ENCODE measurements at places on chromosomes 11 and 22. TPM values are rescaled to one million over a fixed set of nuclear protein-coding genes. Genes with fewer than 3 reads are reported as not detected.
A peak's percentile ranks its signal among the peaks of the same experiment; 100 is the strongest.

- no peak overlapping the region for H3K27ac ChIP-seq
- no peak for DNase-seq
- no peaks in the 10 kb centered on the region for H3K36me3 ChIP-seq
- no peak overlapping the region for H3K4me3 ChIP-seq
- peaks cover 4% of the 10 kb centered on the region for H3K27me3 ChIP-seq
Observed at GRCh38 chr22:27705408-27706080, 96.0 kb downstream of the MN1 start.

DNA sequence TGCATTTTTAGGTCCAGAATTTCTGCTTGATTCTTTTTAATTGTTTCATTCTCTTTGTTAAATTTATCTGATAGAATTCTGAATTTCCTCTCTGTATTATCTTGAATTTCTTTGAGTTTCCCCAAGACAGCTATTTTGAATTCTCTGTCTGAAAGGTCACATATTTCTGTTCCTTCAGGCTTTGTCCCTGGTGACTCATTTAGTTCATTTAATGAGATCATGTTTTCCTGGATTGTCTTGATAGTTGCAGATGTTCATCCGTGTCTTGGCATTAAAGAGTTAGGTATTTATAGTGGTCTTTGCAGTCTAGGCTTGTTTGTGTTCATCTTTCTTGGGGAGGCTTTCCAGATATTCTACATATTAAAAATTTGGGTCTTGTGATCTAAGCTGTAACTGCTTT lies 694.8 kb upstream of the CCDC179 start:
- no peak for DNase-seq
- no peaks in the 10 kb centered on the region for H3K27me3 ChIP-seq
- H3K27ac ChIP-seq = no peak overlapping the region
- H3K36me3 ChIP-seq = no peaks in the 10 kb centered on the region

DNA sequence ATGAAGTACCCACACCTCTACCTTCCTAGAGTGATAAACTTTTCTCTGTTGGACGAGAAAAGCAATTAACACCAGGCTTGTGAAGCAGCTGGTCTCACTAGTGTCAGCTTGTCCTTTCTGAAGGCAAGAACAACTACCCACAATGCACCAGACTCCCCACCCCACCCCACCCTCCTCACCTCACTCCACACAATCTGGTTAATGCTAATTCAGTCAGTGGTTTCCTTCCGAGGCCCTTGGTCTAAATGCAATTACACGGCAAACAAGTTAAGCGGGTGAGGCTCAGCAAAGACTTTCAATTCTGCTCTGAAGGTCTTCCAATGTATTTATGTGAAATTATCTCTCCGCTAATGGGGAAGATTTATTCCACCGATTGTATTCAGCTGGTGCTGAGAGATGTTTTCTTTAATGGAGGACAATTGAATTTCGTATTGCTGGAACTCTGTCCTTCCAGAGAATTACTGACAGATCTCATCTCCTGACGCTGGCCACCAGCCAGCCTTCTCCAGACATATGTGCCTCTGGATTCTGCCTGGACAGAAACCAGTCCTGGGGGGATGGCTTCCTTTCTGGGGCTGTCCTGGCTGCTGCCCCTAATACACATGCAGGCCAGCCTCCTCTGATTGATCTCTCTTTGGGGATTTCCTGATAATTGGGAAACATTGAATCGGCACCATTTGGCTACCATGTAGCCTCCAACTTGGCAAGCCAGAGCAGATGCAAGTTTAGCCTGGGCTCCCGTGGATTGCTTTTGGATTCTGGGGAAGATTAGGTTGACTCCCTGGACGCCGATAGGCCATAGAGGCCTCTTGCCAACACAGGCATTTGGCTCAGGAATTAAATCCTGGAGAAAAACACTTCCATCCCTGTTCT lies 165.8 kb upstream of the NARS2 start:
- no peaks in the 10 kb centered on the region for H3K4me1 ChIP-seq
- H3K27ac ChIP-seq = no peak overlapping the region
- no peaks in the 10 kb centered on the region for H3K36me3 ChIP-seq
- H3K4me3 ChIP-seq = no peak overlapping the region

GRCh38 chr11:117271208-117271607 lies 19.9 kb upstream of the BACE1-AS start:
- no peak overlapping the region for H3K27ac ChIP-seq
- no peak for DNase-seq
- H3K4me3 ChIP-seq = no peak overlapping the region
- H3K27me3 ChIP-seq = no peaks in the 10 kb centered on the region
- H3K4me1 ChIP-seq = peaks cover 25% of the 10 kb centered on the region

DNA sequence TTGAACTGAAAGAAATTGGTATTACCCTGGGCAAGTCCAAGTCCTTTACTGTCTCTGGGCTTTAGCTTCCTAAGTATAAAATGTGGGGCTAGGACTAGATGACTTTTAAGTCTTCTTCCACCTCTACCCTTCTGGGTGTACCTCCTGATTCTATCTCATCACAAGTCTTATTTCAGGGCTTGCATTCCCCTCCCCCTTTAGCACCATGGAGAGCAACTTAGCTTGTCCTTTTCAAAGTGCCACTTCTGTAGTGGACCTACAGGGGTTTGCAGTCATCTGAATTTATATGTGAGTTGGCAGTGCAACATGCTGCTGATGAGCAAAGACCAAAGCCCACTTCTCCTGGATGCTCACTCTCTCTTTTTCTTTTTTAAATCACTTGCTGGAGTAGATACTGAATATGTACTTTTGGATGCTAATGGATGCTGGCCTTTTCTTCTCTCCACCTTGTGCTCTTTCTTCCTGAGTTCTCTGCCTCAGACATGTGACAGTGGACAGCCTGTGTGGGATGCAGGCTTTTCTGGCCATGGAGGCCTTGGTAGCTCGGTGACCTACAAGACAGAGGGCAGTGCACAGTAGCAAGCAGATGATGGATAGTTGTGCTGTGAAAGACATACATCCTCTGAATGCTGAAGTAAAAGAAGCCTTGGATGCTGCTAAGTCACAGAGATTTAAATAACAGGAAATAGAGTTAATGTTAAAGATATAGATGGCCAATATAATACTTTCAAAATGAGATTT lies 185.0 kb downstream of the NELL1 start:
- no peak for DNase-seq
- H3K4me3 ChIP-seq = no peak overlapping the region
- H3K27me3 ChIP-seq = no peaks in the 10 kb centered on the region
- no peaks in the 10 kb centered on the region for H3K4me1 ChIP-seq
- H3K36me3 ChIP-seq = no peaks in the 10 kb centered on the region

DNA sequence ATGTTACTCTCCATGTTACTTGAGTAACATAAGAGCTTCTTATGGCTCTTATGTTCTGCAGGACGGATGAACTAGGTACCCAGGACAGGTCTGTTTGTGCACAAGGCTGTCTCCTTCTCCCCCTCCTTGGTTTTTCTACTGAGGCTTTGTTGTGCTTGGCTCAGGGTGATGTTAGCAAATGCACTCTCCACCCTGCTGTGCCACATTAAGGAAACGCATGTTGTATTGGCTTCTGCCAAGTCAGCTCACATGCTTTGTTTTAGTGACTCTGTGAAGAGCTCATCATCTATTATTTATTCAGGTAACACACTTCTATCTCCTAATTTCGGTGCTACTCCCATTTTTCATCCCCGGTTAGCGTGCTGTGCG lies 108.3 kb downstream of the PTPRJ start:
- no peak for DNase-seq
- H3K27ac ChIP-seq = no peak overlapping the region
- no peak overlapping the region for H3K4me3 ChIP-seq
- no peaks in the 10 kb centered on the region for H3K27me3 ChIP-seq
- peaks cover 7% of the 10 kb centered on the region for H3K36me3 ChIP-seq

GRCh38 chr22:48506506-48507145 lies 1321.0 kb downstream of the BRD1 start:
- H3K36me3 ChIP-seq = no peaks in the 10 kb centered on the region
- H3K27me3 ChIP-seq = no peaks in the 10 kb centered on the region
- H3K27ac ChIP-seq = no peak overlapping the region
- DNase-seq = no peak

DNA sequence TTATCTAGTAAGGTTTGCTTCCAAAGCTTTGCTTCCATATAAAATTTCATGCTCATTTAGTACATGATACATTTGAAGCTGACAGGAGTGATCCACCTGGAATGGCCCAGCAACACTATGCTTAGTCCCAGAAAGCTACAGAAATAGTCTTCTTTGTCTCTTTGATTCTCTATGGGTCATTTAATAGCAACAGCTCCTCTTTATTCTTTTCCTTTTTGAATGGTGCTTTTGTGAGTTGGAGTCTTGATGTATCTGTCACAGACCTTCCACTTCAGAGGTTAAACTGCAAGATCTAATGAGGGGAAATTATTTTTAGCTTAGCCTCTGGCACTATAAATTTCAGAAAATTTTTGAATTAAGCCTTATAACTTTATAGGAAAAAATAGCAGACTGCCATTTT lies 509.5 kb downstream of the KCNA4 start:
- DNase-seq = no peak
- no peaks in the 10 kb centered on the region for H3K36me3 ChIP-seq
- no peak overlapping the region for H3K27ac ChIP-seq
- H3K4me3 ChIP-seq = no peak overlapping the region

DNA sequence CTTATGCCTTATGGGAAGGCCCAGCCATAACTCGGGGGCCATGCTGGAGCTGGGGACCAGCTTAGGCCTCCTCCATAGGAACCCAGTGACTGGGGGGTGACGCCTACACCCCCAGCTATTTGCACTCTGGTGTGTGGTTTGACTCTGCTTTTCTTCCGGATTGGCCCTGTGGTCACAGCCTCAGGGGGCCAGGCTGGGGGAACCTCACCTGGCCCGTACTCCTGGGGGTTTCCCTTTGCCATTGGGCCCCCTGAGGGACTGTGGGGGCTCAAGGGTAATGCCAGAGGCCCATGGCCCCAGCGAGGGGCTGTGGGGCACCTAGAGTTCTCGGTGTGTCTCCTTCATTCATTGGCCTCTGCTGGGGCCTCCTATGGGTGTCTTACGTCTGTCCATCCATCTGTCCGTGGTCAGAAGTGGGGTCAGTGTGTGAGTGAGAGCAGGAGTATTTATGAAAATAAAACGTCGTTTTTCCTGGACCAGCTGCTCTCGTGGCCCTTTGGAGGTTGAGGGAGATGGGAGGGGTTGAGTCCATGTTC lies 6.3 kb upstream of the SH3BP1 start:
- no peaks in the 10 kb centered on the region for H3K36me3 ChIP-seq
- peak; percentile 50 for DNase-seq
- no peaks in the 10 kb centered on the region for H3K27me3 ChIP-seq

DNA sequence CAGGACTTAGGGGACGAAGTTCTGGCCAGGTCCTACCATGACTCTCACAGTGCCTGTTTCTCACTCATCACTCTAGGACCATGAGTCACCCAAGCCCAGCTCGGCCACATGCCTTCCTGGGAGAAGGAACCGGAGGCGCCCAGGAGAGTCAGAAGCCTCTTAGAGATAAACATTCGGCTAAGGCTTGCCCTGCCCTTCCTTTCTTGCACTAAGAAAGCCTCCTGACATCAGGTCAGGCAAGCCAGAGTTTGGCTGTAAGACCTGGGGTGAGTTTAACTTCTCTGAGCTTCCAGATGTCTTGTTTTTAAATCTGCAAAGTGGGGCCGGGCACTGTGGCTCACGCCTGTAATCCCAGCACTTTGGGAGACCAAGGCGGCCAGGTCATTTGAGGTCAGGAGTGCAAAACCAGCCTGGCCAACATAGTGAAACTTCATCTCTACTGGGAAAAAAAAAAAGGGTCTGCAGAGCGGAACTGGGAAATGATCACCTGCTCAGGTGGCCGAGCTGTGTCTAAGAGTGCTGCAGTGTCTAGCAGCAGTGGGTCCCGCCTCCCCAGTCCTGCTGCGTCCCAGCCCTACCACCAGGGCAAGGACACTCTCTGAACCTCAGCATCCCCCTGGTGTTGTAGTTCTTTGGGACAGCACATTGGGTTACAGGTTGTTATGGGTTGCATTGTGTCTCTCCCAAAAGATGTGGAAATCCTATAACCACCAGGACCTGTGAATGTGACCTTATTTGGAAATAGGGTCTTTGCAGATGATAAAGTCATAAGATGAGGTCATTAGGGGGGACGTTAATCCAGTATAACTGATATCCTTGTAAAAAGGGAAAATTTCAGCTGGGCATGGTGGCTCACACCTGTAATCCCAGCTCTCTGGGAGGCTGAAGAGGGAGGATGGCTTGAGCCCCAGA lies 1.8 kb upstream of the CARS1 start:
- no peak overlapping the region for H3K4me3 ChIP-seq
- H3K27me3 ChIP-seq = no peaks in the 10 kb centered on the region
- peaks cover 5% of the 10 kb centered on the region for H3K36me3 ChIP-seq
- H3K27ac ChIP-seq = no peak overlapping the region

- peaks cover 69% of the 10 kb centered on the region for H3K36me3 ChIP-seq
- H3K27me3 ChIP-seq = no peaks in the 10 kb centered on the region
- H3K4me3 ChIP-seq = peak overlapping the region; percentile 92
- H3K27ac ChIP-seq = peak overlapping the region; percentile 50
- DNase-seq = no peak
- peaks cover 80% of the 10 kb centered on the region for H3K4me1 ChIP-seq
Observed at GRCh38 chr11:66641834-66642233, 3.3 kb downstream of the RBM4 start.

DNA sequence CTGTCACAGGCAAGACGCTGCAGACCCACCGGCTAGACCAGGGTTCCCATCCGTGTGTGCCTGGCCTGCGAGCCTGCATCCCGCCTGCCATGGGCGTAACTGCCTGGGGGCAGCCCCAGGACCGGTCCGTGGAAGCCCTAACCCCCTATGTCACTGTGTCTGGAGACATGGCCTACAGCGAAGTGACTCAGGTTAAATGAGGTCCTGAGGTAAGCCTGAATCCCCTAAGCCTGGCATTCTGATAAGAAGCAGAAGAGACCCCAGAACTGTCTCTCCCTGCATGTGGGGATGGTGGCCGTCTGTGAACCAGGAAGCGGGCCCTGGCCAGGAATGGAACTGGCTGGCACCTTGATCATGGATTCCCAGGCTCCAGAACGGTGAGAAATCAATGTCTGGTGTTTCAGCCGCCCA lies 570.1 kb downstream of the BRD1 start:
- H3K36me3 ChIP-seq = no peaks in the 10 kb centered on the region
- H3K27ac ChIP-seq = no peak overlapping the region
- H3K27me3 ChIP-seq = peaks cover 2% of the 10 kb centered on the region

- DNase-seq = no peak
- H3K36me3 ChIP-seq = no peaks in the 10 kb centered on the region
- peak overlapping the region; percentile 91 for H3K27ac ChIP-seq
- peaks cover 19% of the 10 kb centered on the region for H3K4me1 ChIP-seq
- H3K27me3 ChIP-seq = no peaks in the 10 kb centered on the region
Observed at GRCh38 chr11:73375830-73376159, 404 bp upstream of the RELT start.

- H3K4me3 ChIP-seq = no peak overlapping the region
- H3K27me3 ChIP-seq = no peaks in the 10 kb centered on the region
- DNase-seq = no peak
- no peaks in the 10 kb centered on the region for H3K36me3 ChIP-seq
Observed at GRCh38 chr11:118058311-118059245, 18.3 kb upstream of the TMPRSS4 start.

The C22orf23 gene
- not detected for total RNA-seq

The INPP5J gene
- total RNA-seq = not detected

The SULT4A1 gene
- not detected for total RNA-seq

The TEX54 gene
- total RNA-seq = not detected

The TEX12 gene
- 0.67 TPM for total RNA-seq

The POTEH gene
- not detected for total RNA-seq

The STARD10 gene
- total RNA-seq = 11.2 TPM

The NLRX1 gene
- total RNA-seq = 7.8 TPM

The ZMAT5 gene
- total RNA-seq = 18.6 TPM

The YPEL1 gene
- total RNA-seq = 8.9 TPM

The ART5 gene
- total RNA-seq = not detected

The MRGPRX4 gene
- total RNA-seq = not detected

The NEFH gene
- 0.32 TPM for total RNA-seq

Measured in CD4-positive, CD25-positive, alpha-beta regulatory T cell (primary cell).